ENCODE measurements at places on chromosomes 2 and 18. TPM values are rescaled to one million over a fixed set of nuclear protein-coding genes. Genes with fewer than 3 reads are reported as not detected.

TMEM247 gene
- total RNA-seq = not detected

CPO gene
- 0.21 TPM for total RNA-seq

CRYGC gene
- total RNA-seq = not detected

SNRPD1 gene
- 7.1 TPM for total RNA-seq

RPRM gene
- total RNA-seq = 0.10 TPM

NEB gene
- total RNA-seq = 2.0 TPM

MSTN gene
- not detected for total RNA-seq

BARD1 gene
- 24.1 TPM for total RNA-seq

SLC9A2 gene
- total RNA-seq = not detected

ASB18 gene
- total RNA-seq = not detected

TXNDC2 gene
- total RNA-seq = 0.10 TPM

VWA3B gene
- not detected for total RNA-seq

ANKRD30BL gene
- total RNA-seq = not detected

LTBP1 gene
- total RNA-seq = 13.6 TPM

FOXD4L1 gene
- 0.10 TPM for total RNA-seq

MOGAT1 gene
- total RNA-seq = not detected

IL18RAP gene
- 33.5 TPM for total RNA-seq

SERPINB11 gene
- not detected for total RNA-seq

GCA gene
- total RNA-seq = 18.2 TPM

TSGA10 gene
- 14.7 TPM for total RNA-seq

KLHL30 gene
- not detected for total RNA-seq

HOXD13 gene
- not detected for total RNA-seq

CNTNAP5 gene
- not detected for total RNA-seq

PAX8 gene
- total RNA-seq = 0.31 TPM

IFIH1 gene
- total RNA-seq = 78.0 TPM

KLHL41 gene
- total RNA-seq = 0.10 TPM

SLC5A7 gene
- under 0.01 TPM for total RNA-seq

BCL11A gene
- total RNA-seq = 11.2 TPM

OTOS gene
- not detected for total RNA-seq

TXNL4A gene
- 29.9 TPM for total RNA-seq

PRSS56 gene
- total RNA-seq = not detected

DAW1 gene
- total RNA-seq = not detected

DSC2 gene
- 8.1 TPM for total RNA-seq

TRIM54 gene
- not detected for total RNA-seq

FNDC4 gene
- total RNA-seq = 0.10 TPM

SPAG16 gene
- total RNA-seq = 9.8 TPM

PID1 gene
- 8.4 TPM for total RNA-seq

DYSF gene
- total RNA-seq = 13.3 TPM

PTPRN gene
- total RNA-seq = 1.3 TPM

SKOR2 gene
- total RNA-seq = not detected

RAX gene
- total RNA-seq = not detected

CNOT9 gene
- total RNA-seq = 65.9 TPM

SPR gene
- 1.2 TPM for total RNA-seq

SUMO1 gene
- 100 TPM for total RNA-seq

ASIC4 gene
- not detected for total RNA-seq

VPS4B gene
- 40.8 TPM for total RNA-seq

ARHGEF4 gene
- total RNA-seq = 1.5 TPM

CABLES1 gene
- total RNA-seq = 0.10 TPM

POTEC gene
- total RNA-seq = not detected

SH3RF3 gene
- 2.2 TPM for total RNA-seq
